Smooth muscle cell of the coronary artery (primary cell): ENCODE measurements at places on chromosomes 7 and 10. TPM values are rescaled to one million over a fixed set of nuclear protein-coding genes. Genes with fewer than 3 reads are reported as not detected.

Gene HMX3
- total RNA-seq = not detected in 2 replicates

Gene LRRC61
- total RNA-seq = 0.08 TPM in 1 of 2 replicates, not detected in the other

Gene GPNMB
- total RNA-seq = 45.9 and 507 TPM in 2 replicates

Gene CPED1
- 32.2 and 50.7 TPM in 2 replicates for total RNA-seq
